Nephron progenitor cell (in vitro differentiated cells): ENCODE measurements at places on chromosomes 6 and 20.
A peak's percentile ranks its signal among the peaks of the same experiment; 100 is the strongest.

GRCh38 chr20:58327211-58327610 lies 17.7 kb downstream of the RAB22A start:
- DNase-seq: no peak

GRCh38 chr20:10247440-10247839 lies 28.8 kb downstream of the SNAP25 start:
- no peak for DNase-seq

- DNase-seq: no peak
Measured at GRCh38 chr6:113825781-113826180, 31.4 kb upstream of the MARCKS start.

- DNase-seq: peak; percentile 70
Measured at GRCh38 chr6:683742-684440, 9.0 kb downstream of the EXOC2 start.

DNA sequence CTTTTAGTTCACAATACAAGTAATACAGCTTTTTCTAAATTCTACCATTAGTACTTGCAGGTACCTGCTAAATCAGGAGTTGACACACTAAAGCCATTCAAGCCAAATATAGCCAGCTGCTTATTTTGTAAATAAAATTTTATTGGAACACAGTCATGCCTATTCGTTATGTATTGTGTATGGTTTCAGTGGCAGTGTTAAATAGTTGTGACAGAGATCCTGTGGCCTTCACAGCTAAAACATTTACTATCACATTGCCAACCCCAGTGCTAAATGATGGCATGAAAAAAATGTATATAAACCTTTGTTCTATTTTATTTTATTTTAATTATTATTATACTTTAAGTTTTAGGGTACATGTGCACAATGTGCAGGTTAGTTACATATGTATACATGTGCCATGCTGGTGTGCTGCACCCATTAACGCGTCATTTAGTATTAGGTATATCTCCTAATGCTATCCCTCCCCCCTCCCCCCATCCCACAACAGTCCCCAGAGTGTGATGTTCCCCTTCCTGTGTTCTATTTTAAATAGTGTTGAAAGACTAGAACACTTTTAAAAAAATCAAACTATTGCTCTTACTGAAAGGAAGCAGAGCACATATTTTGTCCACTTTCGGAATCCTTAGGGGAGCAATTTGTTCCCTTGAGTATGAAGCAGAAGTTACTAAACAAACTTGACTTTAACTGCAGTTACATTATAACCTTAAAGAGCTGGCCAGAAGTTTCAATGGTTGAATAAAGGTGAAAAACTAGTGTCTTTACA lies 115.7 kb downstream of the PRIM2 start:
- no peak for DNase-seq

- no peak for DNase-seq
Measured at GRCh38 chr6:125670568-125670967, 78.9 kb upstream of the HEY2 start.

DNA sequence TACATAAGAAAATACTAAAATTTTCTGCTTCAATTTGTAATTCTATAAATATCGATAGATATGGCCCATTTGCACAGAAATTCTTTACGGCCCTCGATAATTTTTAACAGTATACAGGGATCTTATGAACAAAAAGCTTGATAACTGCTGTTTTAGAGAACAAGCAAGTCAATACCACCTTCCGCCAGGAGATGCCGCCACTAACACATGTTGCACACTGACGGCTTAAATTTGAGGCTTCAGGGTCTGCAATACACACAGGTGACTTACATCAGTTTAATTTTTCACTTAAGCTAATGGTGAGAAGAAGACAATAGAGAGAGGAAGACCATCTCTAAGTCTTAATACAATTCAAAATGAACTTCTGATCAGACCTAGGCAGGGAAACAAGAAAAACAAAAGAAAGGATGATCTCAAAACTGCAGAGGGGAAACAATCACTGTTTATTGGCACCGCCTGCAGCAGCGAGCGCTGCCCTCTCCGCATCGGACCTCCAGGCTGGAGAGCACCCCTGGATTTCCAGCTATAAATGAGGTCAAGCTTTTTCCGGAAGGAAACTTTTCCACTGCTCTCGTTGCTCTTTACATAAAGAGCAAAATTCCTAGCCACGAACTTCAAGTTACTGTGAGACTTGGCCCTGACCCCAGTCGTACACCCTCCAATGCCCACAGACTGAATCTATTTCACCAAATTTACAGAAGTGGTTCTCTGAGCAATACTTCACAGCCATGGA lies 53.9 kb downstream of the OTOR start:
- peak; percentile 86 for DNase-seq

DNA sequence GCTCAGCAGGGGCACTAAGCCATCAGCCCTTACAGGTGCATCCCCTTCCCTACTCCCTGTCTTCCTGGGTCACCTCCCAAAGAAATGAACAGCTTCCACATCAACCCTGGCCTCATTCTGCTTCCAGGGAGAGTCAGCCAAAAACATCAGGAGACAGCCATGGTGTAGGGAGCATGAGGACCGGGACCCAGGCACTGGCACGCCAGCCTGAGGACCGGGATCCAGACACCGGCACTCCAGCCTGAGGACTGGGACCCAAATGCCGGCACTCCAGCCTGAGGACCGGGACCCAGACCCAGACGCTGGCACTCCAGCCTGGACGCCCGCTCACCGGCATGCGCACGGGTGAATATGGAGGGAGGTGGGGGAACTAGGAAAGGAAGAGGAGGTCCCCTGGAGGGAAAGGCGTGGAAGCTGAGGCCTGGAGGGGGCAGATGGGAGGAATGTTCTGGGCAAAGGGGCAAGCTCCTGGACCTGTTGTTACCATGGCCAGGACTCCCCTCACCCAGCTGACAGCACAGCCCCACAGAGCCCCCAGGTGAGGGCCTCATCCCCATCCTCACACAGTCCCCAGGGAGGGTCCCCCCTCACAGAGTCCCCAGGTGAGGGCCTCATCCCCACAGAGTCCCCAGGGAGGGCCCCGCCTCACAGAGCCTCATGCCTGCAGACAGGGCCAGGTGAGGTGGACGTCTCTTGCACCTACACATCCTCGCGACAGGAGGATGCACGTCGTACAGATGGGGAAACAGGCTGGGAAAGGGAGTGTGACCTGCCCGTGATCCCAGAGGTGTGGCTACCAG lies 26.0 kb upstream of the MRGBP start:
- DNase-seq: no peak

GRCh38 chr6:170524172-170524502 lies 29.0 kb downstream of the PSMB1 start:
- DNase-seq: no peak
